Activated CD8-positive, alpha-beta memory T cell treated with anti-CD3 and anti-CD28 coated beads for 1 hour (primary cell): ENCODE measurements at places on chromosomes 11 and 22.

DNA sequence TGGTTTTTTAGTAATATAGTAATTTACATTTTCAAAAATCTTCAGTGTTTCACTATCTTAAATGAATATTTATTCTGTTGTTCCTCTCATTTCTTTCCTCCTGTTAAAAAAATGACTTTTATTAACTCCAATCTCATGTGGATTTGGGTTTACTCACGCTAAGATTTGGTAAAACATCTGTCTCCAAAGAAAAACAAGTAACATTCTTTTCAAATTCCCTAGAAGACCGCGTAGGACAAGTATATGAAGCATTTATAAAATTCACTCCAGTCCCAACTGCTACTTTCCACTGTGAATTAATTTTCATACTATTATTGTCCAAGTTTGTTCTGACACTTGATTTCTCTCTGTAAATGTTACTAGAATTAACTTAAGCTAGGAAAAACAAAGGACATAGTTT, 26.2 kb downstream of the SBF2 start:
- no peak for DNase-seq

- DNase-seq: no peak
These were observed 125.0 kb upstream of the NARS2 start for GRCh38 chr11:78699609-78700135.

GRCh38 chr11:133497477-133498140, 34.7 kb downstream of the OPCML start:
- DNase-seq: no peak

GRCh38 chr11:4467811-4468606, 14.4 kb upstream of the OR52K1 start:
- DNase-seq: no peak

DNA sequence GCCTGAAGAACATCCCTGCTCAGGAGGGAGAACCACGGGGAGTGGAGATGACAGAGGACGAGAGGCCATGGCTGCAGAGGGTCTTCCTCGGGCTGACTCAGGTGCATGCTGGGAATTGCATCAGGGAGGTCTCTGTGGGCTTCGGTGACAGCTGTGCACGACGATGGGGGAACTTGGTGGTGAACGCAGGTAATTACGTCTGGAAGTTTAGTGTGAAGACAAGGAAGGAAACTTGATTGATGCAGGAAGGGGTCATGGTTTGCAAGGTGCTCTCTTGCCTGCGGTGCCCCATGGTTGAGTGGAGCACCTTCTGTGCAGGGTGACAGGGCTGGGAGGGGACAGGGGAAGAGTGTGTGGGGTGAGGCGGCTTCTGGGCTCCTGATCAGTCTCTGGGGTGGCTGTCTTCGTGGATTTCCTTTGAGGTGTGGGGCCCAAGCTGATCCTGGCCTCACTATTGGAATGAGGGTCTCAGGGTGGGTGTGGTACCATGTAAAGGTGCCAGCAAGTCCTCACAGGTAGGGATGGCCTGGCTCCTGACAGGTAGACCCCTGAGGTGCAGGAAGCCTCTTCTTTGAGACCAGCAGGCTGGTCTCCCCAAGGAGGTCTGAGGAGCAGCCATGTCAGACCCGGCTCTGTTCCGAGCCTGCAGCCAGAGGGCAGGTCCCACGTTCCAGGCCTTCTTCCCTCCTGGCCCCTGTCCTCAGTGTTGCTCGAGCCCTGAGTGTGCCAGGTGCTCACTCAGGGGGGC, 1020.1 kb downstream of the TBC1D22A start:
- no peak for DNase-seq

GRCh38 chr11:96748639-96749370, 359.0 kb downstream of the JRKL start:
- no peak for DNase-seq

GRCh38 chr11:30059172-30059815, 42.5 kb upstream of the KCNA4 start:
- DNase-seq: no peak

GRCh38 chr11:10594407-10594806, 25.9 kb upstream of the LYVE1 start:
- no peak for DNase-seq

DNA sequence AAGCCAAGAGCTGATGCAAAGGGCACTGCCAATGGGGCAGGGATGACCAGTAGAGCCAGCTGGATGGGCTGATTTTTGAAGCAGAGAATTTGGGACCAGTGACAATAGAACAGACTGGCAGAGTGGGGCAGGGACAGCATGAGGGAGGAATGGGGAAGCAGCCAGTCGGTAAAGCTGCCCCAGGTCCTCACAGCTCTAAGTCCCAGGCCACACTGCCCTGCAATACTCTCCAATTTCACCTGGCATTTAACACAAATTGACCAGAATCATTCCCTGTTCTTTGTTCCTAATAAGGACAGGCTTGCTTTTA, 186.9 kb downstream of the CTTN start:
- DNase-seq: no peak

GRCh38 chr11:125258291-125259032, 93.9 kb downstream of the PKNOX2 start:
- no peak for DNase-seq

DNA sequence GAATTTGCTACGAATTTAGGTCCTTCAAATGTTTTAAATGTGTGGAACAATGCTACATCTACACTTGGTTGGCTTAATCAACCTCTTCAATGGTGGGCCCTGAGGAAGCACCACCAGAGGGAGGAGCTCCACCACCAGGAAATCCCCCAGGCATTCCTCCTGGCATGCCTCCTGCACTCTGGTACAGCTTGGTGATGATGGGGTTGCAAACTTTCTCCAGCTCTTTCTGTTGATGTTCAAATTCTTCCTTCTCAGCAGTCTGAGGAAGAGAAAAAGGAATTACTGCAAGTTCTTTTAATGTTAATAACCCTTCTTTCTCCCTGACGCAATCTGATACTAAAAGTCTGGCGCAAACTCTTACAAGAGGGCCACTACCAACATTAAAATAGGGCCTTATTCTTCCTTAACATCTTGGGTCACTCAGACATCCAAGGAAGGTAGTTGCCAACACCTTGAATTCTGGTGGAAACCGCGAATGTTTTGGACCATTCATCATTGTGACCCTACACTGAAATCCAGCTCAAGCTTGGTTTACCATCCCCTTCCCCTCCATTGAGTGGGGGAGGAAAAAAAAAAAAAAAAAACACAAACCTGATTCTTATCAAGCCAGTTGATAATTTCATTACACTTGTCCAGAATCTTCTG, 4.2 kb downstream of the HSPA8 start:
- DNase-seq: no peak

DNA sequence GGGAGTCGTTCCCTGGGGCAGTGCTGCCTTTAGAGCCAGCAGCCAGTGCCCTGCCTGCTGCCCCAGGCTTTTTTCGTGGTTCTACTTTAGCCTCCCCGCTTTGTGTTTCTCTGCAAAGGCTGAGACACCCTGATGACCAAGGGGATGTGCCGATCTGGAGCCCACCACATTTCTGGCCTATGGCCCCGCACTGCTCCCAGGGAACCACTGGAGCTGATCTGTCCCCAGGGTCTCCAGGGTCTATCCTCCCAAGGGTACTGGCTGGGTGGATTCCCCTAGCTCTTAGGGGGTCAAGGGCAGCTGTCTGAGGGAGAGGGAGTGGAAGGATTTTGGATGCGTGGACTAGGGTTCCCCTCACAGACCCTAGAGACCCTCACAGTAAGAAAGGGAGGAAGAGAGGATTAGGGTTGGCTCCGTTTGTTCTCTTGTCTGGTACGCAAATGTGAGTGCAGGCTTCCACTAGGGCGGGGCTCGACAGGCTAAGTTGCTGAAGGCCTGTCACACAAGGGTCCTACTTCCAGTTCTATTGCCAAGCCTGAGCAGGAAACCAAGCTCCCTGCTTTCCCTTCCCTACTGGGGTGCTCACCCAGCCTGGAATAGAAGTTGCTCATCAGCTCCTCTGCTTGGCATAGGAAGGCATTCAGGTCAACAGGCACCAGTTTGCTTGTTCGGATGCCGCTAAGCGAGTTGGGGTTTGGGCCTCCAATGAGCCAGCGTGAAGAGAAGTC, 19.3 kb downstream of the TREH start:
- no peak for DNase-seq

- DNase-seq: no peak
These were observed 15.3 kb downstream of the CCDC73 start for GRCh38 chr11:32779136-32779535.

- DNase-seq: no peak
These were observed 73.7 kb downstream of the NAT10 start for GRCh38 chr11:34179026-34179675.

GRCh38 chr11:69642549-69642912, 1.6 kb downstream of the CCND1 start:
- no peak for DNase-seq

DNA sequence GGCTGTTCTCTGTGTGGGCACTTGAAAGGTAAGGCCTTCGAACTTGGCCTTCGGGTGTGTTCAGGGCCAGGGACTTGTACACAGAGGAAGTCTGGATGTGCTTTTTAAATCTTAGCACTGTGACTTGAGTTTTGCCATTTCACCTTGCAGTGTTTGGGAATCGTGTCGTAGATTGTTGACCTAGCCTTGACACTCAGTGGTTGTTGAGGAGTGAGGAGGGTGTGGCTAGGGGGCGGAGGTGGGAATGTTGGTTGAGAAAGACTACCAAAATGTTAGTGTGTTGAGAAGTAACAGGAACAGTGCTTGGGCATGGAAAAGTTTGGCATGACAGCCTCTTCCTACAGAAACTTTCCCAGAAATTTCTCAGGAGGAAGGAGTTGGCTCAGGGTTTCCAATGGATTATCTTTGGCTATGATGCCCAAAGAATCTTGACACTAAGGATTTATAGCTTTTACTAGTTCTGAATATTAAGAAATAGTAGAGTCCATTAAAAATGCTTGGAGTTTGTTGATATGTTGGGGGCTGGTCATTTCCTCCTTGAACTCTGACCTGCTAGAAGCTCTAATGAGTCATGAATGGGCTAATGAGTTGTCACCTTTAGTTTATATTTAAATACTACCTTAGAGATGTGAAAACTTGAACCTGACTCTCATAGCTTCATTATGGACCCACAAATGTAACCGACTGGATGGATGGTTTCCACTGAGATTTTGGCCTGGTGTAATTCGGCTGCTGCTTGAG, 40.6 kb downstream of the BARX2 start:
- DNase-seq: no peak

DNA sequence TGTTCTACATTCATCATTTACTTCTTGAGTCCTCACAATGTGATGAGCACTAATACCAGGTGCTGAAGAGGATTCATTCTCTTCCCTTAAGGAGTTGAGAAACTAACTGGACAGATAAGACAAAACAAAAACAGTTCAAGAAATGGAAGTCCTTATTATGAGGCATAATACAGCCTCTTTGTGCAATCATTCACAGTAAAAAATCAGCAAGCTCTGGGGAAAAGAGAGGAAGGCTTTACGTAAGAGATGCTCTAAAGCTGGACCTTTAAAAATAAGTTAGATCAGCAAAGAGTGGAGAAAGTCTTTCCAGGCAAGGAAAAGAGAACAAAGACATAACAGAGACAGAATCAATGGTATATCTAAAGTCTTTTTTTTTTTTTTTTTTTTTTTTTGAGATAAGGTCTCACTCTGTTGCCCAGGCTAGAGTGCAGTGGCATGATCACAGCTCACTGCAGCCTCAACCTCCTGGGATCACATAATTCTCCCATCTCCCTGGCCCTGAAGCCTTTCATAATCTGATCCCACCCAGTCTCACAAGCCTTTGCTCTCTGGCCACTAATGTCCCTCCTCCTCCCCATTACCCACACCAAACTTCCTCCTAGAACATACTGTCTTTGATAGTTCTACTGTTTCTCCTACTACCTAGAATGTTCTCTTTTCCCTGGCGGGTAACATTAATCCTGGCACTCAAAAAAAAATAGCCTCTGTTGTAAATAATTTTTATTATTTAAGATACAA, 40.9 kb downstream of the MRTFA start:
- no peak for DNase-seq

- no peak for DNase-seq
These were observed 16.9 kb upstream of the TMA7B start for GRCh38 chr22:39943337-39943736.

DNA sequence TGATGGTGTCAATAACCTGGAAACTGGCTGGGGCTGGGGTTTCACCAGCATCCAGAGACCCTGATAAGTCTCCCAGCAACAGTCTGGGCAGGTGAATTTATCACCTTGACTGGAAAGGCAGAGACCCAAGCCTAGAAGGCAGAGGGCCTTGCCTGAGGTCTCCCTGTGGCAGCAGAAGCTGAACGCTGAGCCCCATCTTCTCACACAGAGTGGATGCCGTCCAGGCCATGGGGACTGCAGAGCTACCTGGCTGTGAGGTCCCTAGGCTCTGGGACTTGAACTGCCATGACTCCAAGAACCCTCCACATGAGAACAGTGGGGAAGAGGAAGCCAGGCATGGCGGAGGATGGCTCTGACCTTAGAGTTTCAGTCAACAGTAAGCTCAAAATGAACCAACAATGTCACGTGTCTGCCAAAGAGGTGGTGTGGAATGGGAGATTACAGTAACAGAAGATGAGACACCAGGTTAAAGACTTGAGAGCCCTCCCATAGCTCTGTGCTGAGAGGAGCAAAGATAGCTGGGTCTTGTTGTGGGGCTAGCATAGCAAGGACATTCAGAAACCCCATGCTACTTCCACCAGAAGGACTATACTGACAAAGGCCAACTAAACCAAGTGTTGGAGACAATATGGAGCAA, 79.1 kb upstream of the LINC01488 start:
- no peak for DNase-seq

DNA sequence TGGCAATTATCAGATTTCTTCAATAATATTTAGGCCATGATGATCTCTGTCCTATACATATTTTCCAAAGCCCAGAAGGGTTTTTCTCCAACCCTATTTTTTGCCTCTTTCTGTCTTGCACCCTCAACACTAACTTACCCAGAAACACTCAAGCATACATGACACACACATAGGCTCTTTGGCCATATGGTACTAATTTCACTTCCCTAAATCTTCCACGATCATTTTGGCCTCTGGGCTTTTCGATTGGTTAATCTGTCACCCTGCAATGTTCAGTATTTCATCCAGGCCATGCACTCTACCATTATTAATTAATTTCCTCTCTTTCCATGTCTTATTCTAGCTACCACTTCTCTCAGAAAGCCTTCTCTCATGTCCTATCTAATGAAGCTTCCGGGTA, 59.8 kb downstream of the LUZP2 start:
- DNase-seq: no peak

DNA sequence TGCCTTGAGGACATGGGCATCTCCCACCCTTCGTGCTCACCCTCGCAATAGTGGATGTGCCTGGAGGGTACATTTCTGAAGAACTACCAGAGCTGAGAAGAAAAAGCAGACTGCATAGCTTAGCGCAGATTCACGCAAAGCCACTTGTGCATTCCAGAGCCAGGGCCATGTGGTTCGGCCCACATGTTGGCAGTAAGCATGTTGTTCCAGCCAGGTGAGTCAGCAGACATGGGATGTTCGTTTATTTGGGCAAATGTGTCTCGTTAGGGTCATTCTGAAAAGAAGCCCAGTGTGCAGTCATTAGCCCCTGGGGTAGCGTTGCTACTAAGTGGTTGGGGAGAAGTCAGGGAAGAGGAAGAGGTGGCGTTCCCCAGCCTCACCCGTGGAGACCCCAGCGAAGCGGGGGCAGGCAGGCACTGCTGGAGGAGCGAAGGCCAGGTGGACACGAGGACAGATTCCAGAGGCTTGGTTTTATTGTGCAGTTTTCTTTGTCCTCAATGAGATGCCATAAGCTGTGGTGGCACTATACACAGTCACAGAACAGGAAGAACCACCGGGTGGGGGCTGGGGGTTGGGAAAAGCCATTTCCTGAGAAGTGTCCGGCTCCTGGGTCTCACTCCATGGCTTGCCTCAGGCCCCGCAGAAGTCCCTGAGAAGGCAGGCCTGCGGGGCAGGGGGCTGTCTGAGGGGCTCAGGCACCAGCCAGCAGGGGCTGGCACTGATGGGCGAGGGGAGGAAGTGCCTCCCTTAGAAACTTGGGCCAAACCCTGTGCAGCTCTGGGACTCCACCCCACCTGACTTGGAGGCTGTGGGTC, 5.0 kb downstream of the THY1 start:
- DNase-seq: no peak

- DNase-seq: no peak
These were observed 425.7 kb downstream of the DYNC2H1 start for GRCh38 chr11:103534959-103535358.
